ENCODE measurements at places on chromosomes 6 and 20.

GRCh38 chr6:90938122-90938521 lies 351.2 kb upstream of the MAP3K7 start:
- DNase-seq, result no peak

- no peak for DNase-seq
Observed at GRCh38 chr6:122187186-122187585, 212.3 kb upstream of the HSF2 start.

- no peak for DNase-seq
Observed at GRCh38 chr6:110049696-110050439, 71.8 kb downstream of the GPR6 start.

GRCh38 chr6:57074383-57074782 lies 15.6 kb upstream of the ZNF451 start:
- no peak for DNase-seq

- DNase-seq, result no peak
Observed at GRCh38 chr6:163231356-163232014, 183.0 kb upstream of the QKI start.

- no peak for DNase-seq
Observed at GRCh38 chr6:42038811-42039408, 11.4 kb upstream of the TAF8 start.

Data from activated CD4-positive, alpha-beta T cell treated with anti-CD3 and anti-CD28 coated beads, Interleukin-2, Interleukin-4, amounts not matched to agents 100 ng/mL and 50 ng/mL, durations not matched to agents 16 hours and 8 hours (primary cell).